WERI-Rb-1 (cell line): ENCODE measurements at places on chromosomes 2 and 18.

- no peak for DNase-seq
These were observed 29.5 kb upstream of the BZW1 start for GRCh38 chr2:200782251-200782650.

GRCh38 chr2:202113571-202114142 lies 40.6 kb downstream of the KIAA2012 start:
- no peak for DNase-seq

DNA sequence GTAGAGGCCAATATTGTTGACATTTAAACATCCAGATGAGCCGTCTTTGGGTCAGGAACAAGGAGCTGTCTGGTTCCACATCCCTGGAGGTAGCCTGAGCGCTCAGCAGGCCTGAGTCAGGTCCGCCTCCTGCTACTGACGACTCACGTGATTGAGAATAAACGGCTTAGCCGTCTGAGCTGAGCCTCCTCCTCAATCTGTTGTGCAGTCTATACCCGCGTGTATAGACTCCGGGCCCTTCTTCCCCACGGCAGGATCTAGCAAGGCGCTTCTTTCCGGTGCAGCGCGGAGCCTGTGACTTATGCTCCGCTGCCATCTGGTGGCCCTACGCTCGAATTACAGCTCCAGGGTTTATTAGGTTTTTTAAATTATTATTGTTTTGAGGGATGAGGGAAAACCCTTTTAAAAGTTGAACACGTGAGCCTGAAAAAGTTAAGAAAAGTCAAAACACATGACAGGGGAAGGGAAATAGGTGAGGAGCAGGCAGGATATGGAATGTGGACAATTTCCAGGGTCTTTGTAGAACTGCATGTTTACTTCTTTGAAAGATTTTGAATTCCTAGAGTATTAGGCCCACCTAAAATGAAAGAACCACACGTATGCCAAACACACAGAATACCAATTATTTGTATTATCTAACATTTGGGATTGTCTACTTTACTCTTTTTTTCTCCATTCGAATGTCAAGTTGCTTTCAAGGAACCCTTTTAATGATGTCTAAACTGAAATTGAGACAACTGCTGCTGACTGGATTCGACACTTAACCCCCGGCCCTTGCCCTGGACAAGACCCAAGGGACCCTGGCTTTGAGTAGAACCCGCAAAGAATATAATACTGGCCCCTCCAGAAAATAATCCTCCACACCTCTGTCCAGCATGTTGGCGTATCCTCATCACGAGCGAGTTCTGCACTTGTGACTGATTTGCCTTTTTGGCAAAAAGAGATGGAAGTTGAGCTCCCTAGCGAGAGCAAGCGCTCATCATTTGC lies 112.4 kb upstream of the ZNF236 start:
- DNase-seq = peak; percentile 94

DNA sequence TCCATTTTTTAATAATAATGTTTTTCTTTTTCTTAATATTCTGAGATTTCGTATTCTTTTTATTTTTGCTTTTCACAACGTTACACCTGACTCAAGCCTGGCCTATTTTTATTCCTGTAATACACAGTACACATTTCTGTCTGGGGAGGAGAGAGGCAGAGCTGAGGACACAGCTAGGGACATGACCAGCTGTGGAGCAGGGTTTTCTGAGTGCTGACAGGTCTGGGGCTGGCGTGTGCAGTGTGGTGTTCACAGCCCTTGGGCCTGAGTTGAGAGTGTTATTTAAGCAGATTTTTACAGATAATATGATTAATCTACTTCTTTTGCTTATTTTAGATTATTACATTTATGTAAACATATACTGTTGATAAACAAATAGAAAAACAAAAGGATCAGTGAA lies 55.9 kb downstream of the ZAP70 start:
- DNase-seq = no peak

GRCh38 chr2:222442665-222443064 lies 18.3 kb downstream of the SGPP2 start:
- DNase-seq = no peak

DNA sequence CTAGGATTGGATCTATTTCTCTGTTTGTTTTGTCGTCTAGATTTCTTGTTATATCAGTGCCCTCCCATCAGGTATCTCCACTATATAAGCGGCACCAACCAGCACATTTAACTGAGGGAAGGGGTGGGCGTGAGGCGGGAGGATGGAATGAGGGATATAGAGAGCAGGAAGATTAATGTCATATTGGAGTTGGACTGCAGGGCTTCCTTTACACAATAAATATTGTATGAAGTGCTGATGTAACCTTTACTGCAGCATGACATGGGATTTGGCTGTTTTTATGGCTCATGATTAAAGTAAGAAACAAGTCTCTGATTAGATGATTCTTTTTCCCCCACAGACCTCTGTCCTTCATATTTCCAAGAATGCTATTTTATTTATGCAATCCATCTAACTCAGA lies 54.8 kb downstream of the TMEM200C start:
- DNase-seq = no peak

- no peak for DNase-seq
These were observed 32.9 kb downstream of the RMC1 start for GRCh38 chr18:23536204-23536603.

GRCh38 chr2:3929374-3929773 lies 226.0 kb downstream of the DCDC2C start:
- DNase-seq = no peak

DNA sequence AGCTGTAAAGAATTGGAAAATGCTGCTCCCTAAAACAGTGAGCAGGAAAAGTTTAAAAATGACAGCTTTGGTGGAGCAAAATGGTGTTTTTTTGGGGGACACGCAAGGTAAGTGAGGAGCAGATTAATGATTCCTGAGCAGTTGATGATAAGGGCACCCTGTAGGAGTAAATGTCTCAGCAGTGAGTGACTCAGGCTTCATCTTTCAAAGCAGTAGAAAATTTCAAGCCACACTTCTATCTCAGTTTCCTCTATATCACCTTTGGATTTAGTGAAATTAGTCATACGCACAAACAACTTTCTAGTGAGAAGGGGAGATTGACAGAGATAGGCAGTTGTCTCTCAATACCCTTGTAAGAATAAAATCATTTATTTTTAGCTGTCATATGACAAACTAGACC lies 709.0 kb upstream of the FAM98A start:
- DNase-seq = no peak

GRCh38 chr2:217792626-217793527 lies 209.9 kb downstream of the TNS1 start:
- DNase-seq = no peak

- peak; percentile 20 for DNase-seq
These were observed 307.2 kb downstream of the FBXO15 start for GRCh38 chr18:73840319-73840945.

- DNase-seq = peak; percentile 8
These were observed 7.3 kb downstream of the EMX1 start for GRCh38 chr2:72924353-72925240.

DNA sequence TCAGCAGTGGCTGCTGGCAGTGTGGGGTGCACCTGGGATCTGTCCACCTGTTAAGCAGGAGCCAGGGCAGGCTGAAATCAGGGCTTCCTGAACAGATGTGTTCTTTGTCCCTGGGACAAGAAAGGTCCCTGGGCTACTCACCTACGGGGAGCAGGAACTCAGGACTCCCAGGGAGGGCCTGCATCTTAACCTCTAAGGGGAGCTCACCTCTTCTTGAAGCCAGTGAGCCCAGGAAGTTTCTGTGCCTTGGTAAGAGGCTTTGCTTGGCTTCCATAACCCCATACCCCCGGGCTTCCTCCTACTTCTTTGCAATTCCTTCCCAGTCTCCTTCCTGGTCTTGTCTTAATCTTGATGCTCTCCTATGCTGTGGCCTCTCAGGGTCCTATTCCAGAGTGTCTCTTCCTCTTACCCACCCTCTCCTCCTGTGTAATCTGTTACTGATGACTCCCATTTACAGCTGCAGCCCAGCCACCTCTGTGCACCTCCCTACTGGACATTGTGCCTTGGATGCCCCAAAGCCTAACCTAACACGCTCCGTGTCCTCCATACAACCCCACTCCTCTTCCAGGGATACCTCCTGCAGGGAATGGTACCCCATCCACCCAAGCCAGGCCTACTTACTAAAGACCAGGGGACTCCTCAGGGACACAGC lies 55.7 kb upstream of the MAPRE3 start:
- no peak for DNase-seq

DNA sequence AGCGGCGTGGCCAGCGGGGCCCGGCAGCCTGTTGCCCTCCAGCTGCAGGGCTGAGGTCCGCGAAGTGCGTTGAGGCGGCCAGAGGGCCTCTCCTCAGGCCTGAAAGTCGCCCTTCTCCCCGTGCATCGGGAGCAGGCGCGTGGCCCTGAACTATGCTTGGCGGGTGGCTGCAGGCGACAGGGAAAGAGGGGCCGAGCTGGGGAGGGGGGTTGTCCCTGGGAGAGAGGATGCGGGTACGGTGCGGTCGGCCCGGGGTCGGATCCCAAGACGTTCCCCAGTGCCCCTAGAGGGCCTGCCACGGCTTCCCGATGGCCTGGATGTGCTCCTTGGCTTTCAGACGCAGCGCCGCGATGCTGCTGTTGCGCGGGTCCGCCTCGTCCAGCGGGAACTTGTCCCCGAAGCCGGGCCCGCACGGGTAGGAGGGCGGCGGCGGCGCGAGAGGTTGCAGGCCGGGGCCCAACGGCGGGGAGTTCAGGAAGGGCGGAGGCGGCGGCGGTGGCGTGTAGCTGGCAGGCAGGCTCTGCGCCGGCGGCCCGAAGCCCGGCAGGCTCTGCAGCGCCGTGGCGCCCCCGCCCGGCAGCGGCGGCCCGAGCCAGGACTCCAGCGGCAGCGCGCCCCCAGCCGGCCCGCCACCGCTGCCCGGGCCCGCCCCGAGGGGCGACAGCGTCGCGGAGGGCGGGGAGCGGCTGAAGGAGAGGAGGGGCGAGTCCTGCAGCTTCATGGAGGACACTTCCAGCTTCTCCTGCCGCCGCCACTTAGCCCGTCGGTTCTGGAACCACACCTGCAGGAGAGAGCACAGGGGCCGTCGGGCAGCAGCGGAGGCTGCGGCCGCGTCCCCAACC lies 4.3 kb downstream of the RAX start:
- DNase-seq = no peak

GRCh38 chr2:153939124-153939796 lies 67.5 kb downstream of the GALNT13 start:
- no peak for DNase-seq

DNA sequence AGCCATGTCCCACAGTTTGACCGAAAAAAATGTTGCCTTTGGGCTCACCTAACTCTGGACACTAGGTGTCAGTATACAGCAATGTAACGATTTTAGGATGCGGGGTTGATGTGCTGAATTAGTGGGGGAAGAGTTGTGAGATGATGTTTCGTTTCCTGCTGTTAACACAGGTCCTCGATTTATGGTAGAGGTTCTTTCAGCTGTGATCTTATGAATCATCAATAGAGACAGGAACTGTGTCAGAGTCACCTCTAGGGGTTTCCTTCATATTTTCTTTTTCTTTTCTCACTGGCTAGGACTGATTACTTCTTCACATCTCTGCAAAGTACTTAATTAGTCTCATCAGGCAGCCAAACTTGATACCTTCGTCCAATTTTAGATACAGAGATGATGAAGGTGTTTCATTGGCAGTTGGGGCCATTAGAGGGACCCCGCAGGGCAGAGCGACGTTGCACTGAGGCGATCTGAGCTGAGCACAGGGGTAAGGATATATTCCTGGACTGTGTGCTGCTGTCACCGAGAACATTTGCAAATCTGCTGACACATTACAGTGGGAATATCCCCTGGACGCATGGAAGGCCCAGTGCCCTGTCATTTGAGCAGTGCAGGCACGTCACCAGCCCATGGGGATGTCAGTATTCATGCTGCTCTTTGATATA lies 10.2 kb upstream of the MMADHC start:
- DNase-seq = peak; percentile 40

GRCh38 chr18:43396266-43396665 lies 119.0 kb upstream of the SYT4 start:
- DNase-seq = no peak

GRCh38 chr2:85736456-85737355 lies 17.1 kb upstream of the ATOH8 start:
- no peak for DNase-seq
